ENCODE measurements at places on chromosomes 6 and 20. TPM values are rescaled to one million over a fixed set of nuclear protein-coding genes. Genes with fewer than 3 reads are reported as not detected.

DNA sequence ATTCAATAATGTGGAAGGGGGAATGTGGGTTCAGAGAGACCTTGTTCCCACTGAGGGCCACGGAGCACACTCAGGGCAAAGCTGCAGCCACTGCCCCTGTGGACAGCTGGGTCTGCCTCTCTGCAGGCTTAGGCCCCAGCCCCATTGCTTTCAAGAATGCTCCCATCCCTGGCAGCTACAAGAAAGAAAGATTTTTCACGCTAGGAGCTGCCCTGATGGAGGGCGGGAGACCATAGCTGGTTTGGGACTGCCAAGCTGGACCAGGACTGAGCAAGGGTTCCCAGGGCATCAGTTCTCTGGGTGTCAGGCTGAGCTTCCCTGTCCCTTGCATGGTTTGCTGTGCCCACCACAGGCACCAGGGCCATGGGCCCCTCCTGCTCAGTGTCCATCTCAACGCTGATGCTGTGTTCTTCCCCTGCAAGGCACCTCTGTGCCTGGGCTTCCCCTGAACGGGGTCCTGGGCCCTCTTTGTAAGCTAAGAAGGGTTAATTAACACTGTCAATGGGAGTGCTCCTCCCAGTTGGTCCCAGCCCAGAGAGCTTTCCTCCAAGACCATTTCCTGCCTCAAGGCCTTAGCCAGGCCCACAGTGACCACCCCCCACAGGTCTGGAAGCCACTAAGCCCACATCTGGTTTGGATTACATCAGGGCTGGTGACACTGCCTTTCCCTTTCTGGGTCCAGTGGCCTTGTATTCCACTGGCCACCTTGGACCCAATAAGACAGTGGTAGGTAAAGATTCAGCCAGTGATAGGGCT lies 8.4 kb downstream of the FOXS1 start:
- no peak for DNase-seq

- DNase-seq: no peak
Observed at GRCh38 chr6:128414943-128415342, 105.5 kb downstream of the PTPRK start.

GRCh38 chr20:57214948-57215347 lies 51.5 kb downstream of the BMP7 start:
- no peak for DNase-seq

GRCh38 chr6:169335301-169335700 lies 81.7 kb upstream of the THBS2 start:
- DNase-seq: no peak

PRND gene
- not detected for total RNA-seq

Measured in aorta (tissue), 5 donors.